ENCODE measurements at places on chromosomes 2 and 18.

DNA sequence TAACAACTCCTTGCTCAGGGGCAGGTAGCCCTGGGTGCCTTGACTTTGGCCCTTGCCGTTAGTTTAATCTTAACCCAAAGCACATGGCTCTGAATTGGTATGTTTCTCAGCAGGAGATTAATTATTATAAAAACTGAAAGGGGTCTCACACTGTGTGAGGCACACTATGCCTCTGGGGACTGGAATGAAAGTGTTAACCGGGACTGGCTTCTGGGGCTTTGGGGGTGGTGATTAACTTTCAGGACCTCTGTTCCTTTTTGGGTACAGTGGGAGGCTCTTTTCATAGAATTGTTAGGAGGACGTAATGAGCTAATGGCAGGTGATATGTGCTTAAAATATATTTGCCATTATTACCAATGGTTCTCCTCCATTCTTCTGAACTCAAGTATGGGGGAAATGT is 5.1 kb downstream of the MERTK start:
- no peak for DNase-seq

- DNase-seq = no peak
Observed at GRCh38 chr18:2112435-2113045, 458.8 kb downstream of the METTL4 start.

DNA sequence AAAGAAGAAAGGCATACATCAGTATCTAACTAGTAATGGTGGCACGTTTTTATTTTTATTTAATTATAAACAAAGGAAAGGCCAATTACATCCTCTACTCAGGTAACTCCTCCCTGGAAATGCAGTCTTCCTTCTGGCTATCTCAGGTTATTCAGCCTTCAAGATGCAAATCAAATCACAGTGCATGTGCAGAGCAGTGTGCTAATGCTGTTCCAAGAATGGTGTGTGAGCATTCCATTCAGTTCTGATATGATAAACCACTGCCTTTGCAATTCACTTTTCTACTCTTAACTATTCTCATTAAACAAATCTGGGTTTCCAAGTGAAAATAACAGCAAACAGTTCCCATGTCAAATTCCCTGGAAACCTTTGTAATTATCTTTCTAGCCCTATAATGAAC is 38.4 kb downstream of the SEPTIN10 start:
- DNase-seq = no peak

DNA sequence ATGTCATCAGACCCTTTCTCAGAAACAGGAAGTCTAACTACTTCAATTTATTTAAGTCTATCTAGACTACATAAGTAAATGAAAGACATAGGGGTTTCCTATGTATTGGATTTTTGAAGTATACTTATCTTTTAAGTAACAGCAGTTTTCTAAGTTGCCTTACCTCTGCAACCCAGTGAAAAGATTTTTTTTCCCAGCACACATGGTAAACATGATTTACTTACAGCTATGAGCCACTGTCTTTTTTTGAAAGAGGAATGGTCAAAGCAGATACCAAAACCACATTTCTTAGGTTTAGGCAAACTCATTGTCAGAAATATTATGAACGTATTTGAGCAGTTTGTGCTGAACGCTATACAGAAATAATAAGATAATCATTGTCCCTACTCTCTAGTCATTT is 78.7 kb upstream of the OTX1 start:
- no peak for DNase-seq

GRCh38 chr2:39550701-39551285 is 113.7 kb upstream of the MAP4K3 start:
- no peak for DNase-seq

DNA sequence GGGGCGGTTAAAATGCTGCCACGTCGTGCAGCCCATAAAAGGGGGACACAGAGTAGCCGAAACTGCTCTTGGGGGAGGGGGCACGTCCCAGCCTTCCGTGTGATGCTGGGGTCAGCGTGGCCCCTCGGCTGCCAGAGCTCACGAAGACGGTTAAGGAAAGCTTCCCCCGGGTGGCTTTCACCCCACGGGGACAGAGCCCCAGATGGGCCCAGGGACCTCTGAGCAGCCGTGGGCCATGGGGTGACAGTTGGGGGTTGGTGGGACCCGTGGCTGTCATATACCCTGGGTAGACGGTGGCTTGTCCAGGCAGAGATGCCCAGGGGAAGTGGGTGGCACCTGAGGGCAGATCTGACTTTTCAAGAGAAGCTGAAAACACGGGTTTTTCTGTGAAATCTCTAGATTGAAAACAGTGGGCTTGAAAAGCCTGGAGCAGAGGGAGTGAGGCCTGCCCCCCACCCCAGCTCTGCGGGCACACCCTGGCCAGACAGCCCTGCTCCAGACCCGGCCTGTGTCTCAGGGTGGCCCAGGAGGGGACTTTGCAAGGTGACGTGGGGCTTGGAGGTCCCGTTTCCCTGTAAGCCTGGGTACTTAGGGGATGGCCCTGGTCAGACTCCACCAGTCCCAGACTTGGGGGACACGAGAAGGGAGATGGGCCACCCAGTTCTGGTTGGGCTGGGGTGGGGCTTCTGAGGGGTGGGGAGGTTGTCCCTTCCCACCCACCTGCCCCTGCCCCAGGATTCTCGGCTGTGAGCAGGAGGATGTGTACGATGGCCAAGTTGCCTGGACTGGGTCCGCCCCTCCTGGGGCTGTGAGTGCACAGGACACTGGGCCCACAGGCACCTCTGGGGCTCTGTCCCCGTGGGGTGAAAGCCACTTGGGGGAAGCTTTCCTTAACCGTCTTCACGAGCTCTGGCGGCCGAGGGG is 652 bp downstream of the NEU4 start:
- no peak for DNase-seq

GRCh38 chr2:232419245-232420072 is 12.8 kb downstream of the ALPG start:
- DNase-seq = no peak

DNA sequence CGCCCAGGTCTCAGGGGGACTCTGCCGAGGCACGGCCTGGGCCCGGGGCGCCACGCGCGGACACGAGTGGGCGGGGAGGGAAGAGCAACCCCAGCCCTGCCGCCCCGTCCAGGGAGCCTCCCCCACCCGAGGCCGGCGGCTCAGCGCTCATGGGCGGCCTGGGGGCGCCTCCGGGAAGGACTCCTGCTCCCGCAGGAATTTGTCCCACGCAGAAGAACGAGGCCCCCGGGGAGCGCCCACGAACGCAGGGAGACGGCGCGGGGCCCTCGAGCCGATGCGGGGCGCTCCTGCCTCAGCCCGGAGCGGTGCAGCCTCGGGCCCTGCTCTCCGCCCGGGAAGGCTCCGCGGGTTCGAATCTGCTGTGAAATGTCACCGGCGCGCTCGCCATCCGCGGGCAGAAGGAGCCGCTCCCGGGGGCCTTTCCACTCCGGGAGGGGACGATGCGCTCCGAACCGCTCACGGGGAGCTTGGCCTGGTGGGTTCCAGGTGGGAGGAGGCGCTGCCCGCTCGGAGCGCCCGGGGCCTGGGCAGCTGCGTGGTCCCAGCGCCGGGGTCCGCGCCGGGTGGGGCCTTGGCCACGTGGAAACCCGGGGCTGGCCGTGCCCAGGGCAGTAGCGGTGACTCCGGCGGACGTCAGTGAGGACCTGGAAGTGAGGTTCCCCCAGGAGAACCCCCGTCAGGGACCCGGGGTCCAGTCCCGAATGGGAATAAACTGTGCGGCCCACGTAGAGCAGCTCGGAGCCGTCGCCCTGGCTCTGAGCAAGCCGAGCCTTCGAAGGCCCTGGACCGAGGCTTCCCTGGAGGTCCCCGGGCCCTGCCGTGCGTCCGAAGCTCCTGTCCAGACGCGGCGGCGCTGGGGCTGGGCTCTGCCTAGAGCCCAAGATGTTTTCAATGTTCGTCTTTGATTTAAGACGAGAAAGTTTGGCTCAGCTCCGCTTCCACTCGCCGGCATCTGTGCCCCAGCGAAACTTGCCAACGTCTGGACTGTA is 41.4 kb upstream of the CTDP1 start:
- no peak for DNase-seq

DNA sequence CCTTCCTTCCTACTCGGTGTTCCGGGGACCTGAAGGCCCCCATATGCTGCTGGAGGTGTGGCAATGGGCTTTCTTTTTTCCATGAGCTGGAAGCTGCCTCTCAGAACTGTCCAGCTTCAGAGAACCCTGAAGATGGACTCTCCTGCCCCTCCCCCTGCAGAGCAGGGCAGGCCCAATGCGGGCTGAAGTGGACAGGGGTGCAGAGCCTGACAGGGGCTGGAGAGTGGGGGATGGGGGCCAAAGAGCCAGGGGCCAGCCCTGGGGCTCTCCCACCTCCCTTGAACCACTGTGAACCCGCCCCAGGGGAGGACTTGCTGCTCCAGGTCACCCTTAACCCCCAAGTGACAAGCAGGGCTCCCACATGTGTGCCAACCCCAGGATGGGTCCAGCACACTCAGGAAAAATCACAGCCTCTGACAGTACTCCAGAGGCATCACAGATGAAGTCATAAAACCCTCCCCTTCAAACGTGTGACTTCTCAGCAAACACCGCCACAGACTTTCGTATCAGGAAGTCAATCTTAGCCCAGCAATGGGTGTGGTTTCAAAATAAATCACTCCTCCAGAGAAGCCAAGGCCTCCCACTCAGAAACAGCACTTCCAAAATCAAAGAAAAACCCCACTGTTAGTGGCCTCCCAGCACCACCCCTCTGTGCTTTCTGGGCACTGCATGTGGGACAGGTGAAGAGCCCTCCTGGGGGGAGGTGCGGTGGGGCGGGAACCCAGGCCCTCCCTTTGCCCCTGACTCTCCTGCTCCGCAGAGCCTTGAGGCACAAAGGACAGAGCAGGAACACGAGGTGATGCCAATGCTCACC is 135.8 kb downstream of the HDAC4 start:
- peak; percentile 66 for DNase-seq

GRCh38 chr2:189951791-189952535 is 110.6 kb downstream of the MSTN start:
- DNase-seq = no peak

- DNase-seq = peak; percentile 20
Observed at GRCh38 chr2:101002562-101003277, 631 bp downstream of the RPL31 start.

- no peak for DNase-seq
Observed at GRCh38 chr2:30871440-30871839, 64.2 kb upstream of the CAPN13 start.

DNA sequence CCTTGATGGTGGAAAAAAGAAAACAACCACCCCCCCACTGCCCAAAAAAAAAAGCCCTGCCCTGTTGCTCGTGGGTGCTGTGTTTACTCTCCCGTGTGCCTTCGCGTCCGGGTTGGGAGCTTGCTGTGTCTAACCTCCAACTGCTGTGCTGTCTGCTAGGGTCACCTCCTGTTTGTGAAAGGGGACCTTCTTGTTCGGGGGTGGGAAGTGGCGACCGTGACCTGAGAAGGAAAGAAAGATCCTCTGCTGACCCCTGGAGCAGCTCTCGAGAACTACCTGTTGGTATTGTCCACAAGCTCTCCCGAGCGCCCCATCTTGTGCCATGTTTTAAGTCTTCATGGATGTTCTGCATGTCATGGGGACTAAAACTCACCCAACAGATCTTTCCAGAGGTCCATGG is 28.0 kb downstream of the MAL start:
- no peak for DNase-seq

DNA sequence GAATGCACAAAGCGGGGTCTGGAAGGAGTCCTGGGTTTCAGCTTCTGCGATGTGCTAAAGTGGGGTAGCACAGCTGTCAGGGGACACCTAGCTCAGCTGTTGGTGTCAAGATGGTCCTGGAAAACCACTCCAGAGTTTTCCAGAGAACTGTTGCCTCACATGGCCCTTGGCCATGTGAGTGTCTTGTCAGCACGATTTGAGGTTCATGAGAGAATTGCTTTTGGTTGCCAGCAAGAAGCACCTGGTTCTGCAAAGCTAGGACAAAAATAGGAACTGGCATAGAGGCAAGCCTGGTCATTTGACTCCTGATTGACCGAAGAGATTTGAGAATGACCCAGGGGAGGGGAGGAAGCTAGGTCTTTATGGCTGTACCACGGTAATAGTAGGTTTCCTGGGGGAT is 50.4 kb upstream of the CTLA4 start:
- no peak for DNase-seq

GRCh38 chr18:41324934-41325333 is 630.1 kb upstream of the PIK3C3 start:
- DNase-seq = no peak

- DNase-seq = no peak
Observed at GRCh38 chr2:44689516-44689915, 252.0 kb upstream of the SIX3 start.

GRCh38 chr2:37773371-37774130 is 102.1 kb upstream of the CDC42EP3 start:
- no peak for DNase-seq

- DNase-seq = no peak
Observed at GRCh38 chr2:65813631-65814173, 381.3 kb upstream of the SPRED2 start.

DNA sequence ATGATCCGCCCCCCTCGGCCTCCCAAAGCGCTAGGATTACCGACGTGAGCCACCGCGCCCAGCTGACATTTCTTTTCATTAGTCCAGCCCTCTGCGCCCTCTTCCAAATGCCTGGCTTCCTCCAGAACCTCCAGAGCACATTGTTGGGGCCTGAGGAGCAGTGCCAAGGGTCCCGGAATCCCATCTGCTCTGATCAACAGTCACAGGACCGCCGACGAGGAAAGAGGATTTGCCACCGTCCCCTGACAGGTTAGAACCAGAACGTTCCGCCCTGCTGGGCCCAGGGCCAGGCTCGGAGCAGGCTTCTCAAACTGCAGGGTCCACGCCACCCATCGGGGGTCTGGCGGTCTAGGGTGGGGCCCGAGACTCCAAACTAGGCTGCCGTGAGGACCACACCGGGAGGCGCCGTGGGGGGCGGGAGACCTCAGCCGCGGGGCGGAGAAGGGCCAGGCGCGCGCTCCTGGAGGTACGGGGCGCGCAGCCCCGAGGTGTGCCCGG is 36.9 kb upstream of the ITM2C start:
- no peak for DNase-seq

- no peak for DNase-seq
Observed at GRCh38 chr2:2638547-2639220, 307.6 kb upstream of the MYT1L start.

DNA sequence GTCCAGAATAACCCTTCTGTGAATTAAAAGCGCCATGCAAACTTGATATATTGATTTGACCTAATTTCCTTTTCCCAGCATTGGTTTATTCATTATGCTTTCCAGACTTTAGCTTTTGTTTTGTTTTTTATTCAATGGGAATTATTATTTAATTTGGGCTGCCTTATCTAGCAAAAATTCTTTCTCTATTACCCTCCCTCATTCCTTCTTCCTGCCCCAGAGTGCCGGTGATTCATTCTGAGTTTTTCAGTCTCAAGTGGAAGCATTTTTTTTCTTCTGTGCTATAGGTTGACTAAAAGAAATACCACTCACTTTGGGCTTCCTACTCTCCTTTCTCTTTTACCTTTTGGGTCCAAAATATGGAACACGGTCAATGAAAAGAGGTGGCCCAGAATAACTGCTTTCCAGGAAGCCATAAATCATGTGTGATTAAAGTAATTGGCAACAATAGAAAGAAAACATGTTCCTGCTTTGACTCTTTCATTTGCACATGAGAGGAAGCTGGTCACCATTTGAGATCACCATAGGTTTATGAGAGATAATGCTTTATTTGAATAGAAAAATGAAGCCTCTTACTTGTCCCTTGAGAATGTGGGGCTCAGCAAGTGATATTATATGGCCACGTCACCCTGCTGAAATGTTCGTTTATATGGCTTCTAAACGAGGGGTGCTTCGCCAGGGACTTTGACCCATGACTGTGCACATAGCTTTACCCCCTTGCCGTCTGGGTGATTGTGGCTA is 422.8 kb upstream of the ZEB2 start:
- DNase-seq = no peak

GRCh38 chr18:69838620-69839411 is 108.9 kb downstream of the CD226 start:
- no peak for DNase-seq

Measured in CD8-positive, alpha-beta T cell (primary cell).